ENCODE measurements at places on chromosomes 6 and 20.

DNA sequence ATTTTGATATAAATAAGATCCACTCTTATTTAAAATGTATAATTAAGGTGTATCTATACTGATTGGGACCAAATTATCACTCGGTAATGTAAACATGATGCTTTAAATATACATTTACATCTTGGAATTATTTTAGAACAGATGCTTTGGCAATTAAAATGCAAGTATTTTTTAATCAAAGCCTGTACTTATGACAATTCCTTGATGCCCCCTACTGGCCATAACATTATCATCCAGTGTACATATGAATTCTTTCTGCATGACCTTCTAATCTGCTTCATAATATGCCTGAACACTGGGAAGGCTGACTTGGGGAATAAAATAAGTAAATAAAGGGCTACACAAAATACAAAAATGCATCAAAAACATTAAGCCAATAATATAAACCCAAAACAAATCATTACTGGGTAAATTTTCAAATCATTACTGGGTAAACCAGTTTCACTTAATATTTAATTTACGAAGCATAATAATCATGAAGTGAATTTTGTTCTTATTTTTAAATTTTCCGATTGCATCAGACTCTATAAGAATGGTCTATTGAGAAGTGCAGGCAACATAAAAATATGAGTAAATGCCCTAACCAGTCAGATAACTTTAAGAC, 65.1 kb downstream of the CGA start:
- DNase-seq: no peak

DNA sequence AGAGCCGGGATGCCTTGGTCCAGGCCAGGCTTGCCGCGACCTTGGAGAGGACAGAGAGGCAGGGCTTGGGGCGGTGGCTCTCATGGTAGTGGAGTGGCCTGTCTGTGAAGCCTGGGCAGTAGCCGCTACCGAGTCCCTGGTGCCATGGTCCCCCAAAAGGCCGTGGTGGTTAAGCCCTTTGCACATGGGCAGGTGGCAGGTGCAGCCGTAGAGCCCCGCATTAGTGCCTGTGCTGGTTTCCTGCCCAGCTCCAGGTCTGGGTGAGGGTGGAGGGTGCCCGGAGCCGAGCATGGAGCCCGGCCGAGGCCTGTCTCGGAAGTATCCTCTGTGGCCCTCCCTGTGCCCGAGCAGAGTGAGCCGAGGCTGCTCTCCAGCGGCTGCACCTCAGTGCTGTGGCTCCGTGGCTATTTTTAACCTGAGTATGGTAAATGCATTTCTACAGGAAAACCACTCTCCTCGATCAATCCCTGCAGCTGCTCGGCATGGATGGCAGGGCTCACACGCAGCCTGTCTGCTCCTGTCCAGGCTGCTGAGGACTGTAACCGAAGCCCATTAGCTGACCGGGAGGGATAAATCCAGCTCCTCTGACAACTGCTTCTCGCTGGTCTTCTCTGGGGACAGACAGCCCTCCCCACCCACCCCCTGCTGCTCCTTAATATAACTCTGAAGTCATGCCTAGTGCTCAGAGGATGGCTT, 36.3 kb upstream of the GATA5 start:
- DNase-seq: no peak

DNA sequence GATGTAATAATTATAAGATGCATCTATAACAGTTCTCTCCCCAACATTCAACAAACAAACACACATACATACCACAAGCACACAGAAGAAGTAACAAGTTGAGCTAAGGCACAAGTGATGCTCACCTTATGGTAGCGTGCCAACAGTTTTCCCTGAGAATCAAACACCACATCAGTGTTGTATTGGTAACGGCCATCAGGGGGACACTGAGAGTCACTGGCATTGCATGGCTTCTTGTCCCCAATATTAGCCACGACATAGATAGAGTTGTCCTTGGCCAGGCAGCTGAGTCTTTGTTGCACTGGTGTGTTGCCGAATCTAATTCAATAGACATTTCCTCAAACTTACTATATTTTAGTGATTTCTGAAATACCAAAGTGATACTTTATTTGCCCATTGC, 14.8 kb upstream of the VNN1 start:
- DNase-seq: no peak

DNA sequence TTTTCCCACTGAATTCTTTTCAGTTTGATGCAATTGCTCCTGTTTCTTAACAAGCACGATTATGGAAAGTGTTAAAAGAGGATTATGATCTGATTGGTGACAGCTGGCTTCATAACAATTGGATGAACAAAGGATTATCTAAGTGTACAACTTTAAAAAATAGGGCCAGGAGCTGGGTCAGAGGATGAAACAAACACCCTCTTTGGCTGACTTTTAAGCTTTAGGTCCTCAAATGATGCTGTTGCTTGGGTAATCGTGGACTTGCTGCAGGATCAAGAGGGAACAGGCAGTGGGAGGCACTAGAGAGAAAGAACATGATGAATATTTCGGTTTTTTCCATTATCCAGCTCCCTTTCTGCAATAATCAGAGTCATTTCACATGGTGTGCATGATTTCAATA, 35.5 kb upstream of the TMX4 start:
- DNase-seq: no peak

- no peak for DNase-seq
Measured at GRCh38 chr20:3461211-3461771, 9.5 kb upstream of the ATRN start.

GRCh38 chr6:152301021-152301764, 336.0 kb downstream of the SYNE1 start:
- DNase-seq: no peak

DNA sequence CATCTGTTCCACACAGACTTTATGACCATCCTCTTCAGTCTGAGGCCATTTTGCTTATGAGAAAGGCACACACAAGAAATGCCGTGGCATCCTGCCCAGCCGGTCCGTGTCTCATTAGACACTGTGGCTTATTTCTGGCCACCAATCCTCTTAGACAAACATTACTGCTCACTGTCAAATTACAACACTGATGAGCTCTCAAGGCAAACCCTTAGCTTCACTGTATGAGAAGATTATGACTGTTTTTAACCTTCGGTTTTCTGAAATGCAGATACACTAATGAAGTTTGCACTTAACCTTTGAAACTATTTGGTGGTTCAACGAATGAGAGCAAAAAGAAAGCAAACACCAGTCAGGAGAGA, 50.5 kb upstream of the DST start:
- no peak for DNase-seq
